ENCODE measurements at places on chromosomes 3 and 15.
A peak's percentile ranks its signal among the peaks of the same experiment; 100 is the strongest.

DNA sequence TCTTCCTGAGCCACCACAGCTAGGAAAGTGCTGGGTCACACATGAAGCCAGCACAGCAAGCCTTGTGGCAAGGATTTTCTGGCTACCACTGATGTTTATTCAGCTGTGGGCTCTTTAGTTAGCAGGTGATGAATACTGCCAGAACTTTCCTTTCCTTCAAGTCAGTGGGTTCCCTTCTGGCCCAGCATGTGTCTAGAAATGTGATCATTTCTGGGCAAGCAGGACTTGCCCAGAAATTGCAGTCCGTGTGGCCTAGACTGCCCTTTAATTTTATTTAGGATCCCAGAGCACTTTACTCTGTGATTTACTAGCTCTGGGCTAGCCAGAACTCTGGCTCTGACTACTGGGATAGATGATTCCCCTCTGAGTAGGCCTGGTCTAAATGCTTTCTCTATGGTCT is 397.5 kb downstream of the ZIC4 start:
- DNase-seq, result no peak

- no peak for DNase-seq
Observed at GRCh38 chr15:73983211-73983727, 8.8 kb downstream of the STOML1 start.

DNA sequence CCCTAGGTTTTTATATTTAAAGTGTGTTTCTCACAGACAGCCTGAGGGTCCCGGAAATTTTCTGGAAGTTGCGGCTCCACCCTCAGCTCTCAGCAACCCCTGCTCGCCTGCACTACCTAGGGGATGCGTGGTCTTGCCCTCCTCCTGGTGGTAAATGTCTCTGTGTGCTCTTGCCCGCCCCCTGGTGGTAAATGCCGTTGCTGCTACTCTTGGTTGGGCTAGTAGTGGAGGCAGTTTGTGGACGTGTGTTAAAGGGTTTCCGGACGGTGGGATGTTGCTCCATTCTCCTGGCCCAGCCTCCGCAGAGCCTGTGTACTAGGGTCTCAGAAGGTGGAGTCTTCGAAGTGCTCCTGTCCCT is 27.4 kb downstream of the STOML1 start:
- DNase-seq, result peak; percentile 63

- DNase-seq, result no peak
Observed at GRCh38 chr3:40847551-40847992, 322.8 kb downstream of the ZNF621 start.

GRCh38 chr15:75661100-75661755 is 13.5 kb downstream of the SNX33 start:
- no peak for DNase-seq

DNA sequence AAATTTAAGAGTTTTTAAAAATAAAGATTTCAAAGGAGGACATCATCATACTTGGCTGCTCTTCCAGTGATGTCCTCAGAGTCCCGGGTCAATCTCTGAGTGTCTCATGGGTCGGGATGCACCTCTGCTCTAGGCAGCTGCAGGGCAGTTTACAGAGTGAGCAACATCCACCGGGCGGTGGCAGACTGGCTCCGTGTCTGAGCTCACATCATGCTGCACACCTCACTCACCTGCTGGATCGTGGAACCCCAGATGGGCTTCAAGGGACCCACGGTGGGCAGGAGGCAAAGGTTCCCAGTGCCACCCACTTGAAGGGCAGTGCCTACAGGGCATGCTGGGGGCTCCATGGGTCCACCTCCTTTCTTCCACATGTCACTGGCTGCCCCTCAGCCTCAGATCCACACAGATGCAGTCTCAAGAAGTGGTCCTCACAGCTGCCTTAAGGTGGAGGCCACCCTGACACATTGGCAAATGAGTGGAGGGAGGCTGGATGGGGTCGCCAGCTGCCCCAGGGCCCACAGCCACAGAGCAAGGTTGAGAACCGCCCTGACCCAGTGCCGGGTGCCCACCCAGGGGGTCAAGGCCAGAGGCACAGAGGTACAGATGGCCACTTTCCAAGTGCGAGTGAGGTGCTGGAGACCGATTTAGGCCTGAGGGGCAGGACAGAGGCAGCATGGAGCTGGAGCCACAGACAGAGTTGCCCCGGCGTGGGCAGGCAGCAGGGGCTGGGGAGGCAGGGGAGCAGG is 25.2 kb downstream of the CYFIP1 start:
- DNase-seq, result no peak

GRCh38 chr15:39501366-39502081 is 79.4 kb upstream of the THBS1 start:
- no peak for DNase-seq

- no peak for DNase-seq
Observed at GRCh38 chr3:186997473-186997939, 67.2 kb downstream of the ST6GAL1 start.

GRCh38 chr15:64843991-64844390 is 2.3 kb downstream of the PLEKHO2 start:
- no peak for DNase-seq

DNA sequence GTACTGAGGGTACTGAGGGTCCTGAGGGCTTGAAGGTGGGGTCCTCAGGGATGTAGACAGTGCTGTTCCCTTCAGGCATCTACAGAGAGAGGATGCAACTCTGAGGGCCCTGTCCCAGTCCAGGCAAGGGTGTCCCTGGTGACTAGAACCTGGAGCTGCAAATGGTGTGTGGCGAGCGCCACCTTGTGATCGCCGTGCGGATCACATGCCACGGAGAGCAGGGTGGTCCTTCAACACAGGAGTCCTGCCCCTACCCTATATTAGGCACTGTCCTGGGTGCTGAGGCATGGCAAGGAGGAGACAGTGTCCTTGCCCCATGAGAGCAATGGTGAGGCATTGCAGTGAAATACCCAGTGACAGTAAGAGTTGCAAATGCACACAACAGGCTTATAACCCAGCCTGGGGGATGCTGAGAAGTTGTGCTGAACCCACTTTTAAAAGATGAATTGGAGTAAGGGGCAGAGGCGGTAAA is 23.6 kb downstream of the RHCG start:
- DNase-seq, result peak; percentile 55

DNA sequence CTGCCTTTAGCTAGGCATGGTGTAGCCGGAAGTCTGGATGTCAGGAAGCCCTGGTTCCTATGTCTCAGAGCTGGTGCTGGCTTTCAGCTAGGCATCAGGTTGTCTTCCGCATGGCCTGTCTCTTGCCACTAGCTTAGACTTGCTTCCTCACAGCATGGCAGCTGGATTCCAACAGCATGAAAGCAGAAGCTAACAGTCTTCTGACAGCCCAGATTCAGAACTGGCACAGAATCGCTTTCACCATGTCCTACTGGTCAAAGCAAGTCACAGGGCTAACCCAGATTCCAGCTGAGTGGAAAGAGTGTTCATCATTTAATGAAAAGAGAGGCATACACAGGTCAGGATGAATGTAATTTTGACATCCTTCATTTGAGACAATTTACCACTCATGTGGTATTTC is 1050.5 kb downstream of the ROBO2 start:
- DNase-seq, result no peak

GRCh38 chr3:188349351-188349901 is 195.5 kb downstream of the LPP start:
- no peak for DNase-seq

DNA sequence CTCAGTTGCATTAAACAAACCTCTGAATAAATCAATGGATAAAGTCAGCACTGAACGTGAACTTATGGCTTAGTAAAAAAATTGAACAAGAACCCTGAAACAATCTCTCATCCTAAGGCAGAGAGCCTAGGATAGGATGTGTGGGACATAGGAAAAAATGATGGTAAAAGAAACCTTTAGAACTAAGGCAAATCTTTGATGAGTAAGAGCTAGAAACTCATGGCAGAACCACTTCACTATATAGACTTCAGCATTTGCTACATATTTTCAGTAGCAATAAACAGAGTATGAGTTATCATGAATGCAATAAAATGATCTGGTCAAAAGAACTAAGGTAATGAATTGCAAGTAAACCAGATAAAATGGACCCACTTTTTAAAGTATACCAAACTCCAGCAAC is 725.8 kb upstream of the DPPA4 start:
- no peak for DNase-seq

All from stimulated activated naive B cell treated with anti-CD40 and anti-IgM and Interleukin-4, amounts not matched to agents 10 μg/mL and 1 μg/mL and 100 μg/mL, for 72 hours (primary cell).